ENCODE measurements at places on chromosomes 7 and 10. TPM values are rescaled to one million over a fixed set of nuclear protein-coding genes. Genes with fewer than 3 reads are reported as not detected.
A peak's percentile ranks its signal among the peaks of the same experiment; 100 is the strongest.

BHLHA15 gene
- total RNA-seq: not detected

GPRIN2 gene
- total RNA-seq: not detected

NKX2-3 gene
- not detected for total RNA-seq

SAMD9L gene
- 181 TPM for total RNA-seq

DNA sequence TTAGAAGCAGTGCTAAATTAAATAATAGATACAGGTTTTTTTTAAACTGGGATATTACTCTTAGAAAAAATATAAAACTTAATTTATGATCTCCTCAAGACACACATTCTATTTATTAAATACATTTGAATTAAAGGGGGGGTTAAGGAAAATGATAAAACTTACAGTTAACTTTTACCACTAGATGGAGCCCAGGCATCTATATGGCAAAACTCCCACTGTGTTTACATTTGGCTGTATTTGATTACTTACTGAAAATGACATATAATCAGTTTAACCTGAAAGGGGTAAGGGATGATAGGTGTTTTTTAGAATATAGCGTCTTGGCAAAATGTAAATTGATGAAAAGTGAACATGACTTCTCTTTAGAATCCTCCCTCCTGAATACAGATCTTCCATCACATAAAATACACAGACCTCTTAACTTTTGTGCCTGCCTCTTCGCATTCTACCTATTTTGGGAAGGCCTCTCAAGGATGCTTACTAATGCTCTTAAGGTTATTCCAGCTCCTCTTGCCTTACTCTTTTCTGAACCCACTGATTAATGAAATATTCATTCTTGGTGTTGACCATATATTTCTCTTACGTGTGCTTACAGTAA lies 235.7 kb downstream of the AGMO start:
- H3K4me1 ChIP-seq: no peaks in the 10 kb centered on the region
- no peak overlapping the region for H3K27ac ChIP-seq
- H3K27me3 ChIP-seq: no peaks in the 10 kb centered on the region
- H3K36me3 ChIP-seq: no peaks in the 10 kb centered on the region
- DNase-seq: no peak

GRCh38 chr7:149191851-149192250 lies 3.5 kb upstream of the ZNF282 start:
- H3K4me1 ChIP-seq: peaks cover 22% of the 10 kb centered on the region
- H3K4me3 ChIP-seq: no peak overlapping the region
- no peak for DNase-seq
- H3K27ac ChIP-seq: peak overlapping the region; percentile 3

DNA sequence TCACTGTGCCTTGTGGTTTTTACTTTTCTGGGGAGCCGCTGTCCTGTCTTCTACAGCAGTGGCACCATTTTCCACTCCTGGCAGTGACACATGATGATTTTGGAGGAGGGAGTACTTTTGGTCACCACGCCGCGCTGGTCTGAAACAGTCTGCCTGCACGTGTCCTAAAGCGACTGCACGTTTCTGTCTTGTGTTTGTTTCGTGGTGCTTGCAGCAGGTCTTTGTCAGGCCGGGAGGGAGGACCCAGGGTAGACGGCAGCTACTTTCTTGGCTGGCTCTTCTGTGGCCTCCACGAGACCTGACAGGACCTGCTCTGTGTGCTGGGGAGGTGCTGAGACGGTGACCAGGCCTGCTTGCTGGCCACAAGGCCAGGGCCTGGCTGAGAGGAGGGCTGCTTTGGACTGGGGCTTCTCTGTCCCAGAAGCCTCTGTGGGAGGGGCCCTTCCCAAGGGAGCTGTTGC lies 82.0 kb downstream of the GLRX3 start:
- no peak overlapping the region for H3K4me3 ChIP-seq
- no peaks in the 10 kb centered on the region for H3K36me3 ChIP-seq
- no peaks in the 10 kb centered on the region for H3K4me1 ChIP-seq
- no peak overlapping the region for H3K27ac ChIP-seq
- H3K27me3 ChIP-seq: no peaks in the 10 kb centered on the region

DNA sequence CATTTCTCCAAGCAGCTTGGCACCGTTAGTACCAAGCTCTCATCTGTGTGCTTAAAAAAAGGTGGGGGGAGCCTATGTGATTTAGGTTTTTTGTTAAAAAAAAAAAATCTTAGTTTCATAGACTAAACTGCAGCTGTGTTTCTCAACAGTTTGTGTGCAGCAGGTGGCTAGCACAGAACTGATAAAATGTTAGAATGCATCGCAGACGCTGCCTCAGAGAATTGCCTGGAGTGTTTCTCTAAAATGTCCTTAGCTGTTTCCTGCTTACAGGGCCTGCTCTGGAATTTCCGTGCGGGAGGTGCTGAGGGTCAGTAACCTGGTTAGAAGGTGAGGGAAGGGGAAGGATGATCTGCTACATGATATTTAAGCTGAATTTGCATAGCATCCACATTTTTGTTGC lies 268.9 kb downstream of the PLXDC2 start:
- no peak overlapping the region for H3K27ac ChIP-seq
- H3K4me3 ChIP-seq: no peak overlapping the region
- no peaks in the 10 kb centered on the region for H3K36me3 ChIP-seq
- no peaks in the 10 kb centered on the region for H3K4me1 ChIP-seq
- DNase-seq: no peak

DNA sequence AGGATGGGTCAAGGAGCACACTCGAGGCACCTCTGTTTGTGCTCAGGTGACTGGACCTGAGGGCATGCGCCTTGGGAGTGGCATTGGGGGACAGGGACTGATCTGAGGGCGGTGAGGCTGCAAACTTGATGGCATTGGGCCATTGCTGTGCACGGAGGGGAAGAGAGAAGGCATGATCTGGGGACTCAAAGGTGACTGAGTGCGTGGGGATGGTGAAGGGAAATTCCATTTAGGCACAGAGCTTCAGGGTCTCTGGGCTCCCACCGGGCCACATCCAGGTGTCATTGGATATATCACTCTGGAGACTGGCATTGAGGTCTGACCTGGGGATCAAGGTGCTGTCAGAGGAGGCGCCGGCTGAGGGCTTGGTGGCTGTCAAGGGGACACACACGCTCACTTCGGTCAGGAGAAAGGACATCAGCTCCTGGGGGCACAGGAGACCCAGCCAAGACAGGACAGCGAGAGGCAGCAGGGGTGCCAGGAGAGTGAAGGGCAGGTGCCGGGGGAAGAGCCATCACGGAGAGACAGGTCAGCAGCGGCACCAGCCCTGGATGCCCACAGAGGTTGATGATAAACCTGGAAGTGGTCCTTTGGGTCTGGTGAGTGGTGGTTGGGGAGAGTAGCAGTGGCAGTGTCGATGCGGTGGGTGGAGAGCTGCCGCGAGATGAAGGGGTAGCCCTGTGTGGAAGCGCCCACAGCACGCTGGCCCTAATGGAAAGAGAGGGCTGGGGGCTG lies 5.5 kb downstream of the ADCK2 start:
- H3K27ac ChIP-seq: no peak overlapping the region
- DNase-seq: no peak
- H3K36me3 ChIP-seq: peaks cover 18% of the 10 kb centered on the region
- H3K4me1 ChIP-seq: peaks cover 27% of the 10 kb centered on the region

DNA sequence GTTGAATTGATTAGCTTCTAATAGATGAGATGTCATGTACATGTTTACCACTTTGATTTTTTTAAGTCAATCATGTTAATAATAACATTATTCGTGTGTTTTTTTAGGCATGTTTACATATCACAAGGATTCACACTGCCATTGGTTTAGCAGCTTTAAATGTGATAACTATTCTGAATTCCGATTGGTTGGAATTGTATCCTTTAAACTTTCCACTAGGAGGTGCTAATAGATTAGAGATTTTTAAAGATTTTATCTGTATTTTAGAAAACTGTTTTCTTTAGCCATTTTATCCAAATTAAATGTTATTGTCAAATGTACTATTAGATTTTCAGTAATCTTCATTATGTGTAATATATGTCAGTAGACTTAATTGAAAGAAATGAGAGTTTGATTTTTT lies 83.2 kb downstream of the HECTD2 start:
- no peak overlapping the region for H3K27ac ChIP-seq
- H3K4me3 ChIP-seq: no peak overlapping the region
- H3K4me1 ChIP-seq: no peaks in the 10 kb centered on the region
- DNase-seq: no peak
- H3K36me3 ChIP-seq: no peaks in the 10 kb centered on the region
- H3K27me3 ChIP-seq: no peaks in the 10 kb centered on the region

DNA sequence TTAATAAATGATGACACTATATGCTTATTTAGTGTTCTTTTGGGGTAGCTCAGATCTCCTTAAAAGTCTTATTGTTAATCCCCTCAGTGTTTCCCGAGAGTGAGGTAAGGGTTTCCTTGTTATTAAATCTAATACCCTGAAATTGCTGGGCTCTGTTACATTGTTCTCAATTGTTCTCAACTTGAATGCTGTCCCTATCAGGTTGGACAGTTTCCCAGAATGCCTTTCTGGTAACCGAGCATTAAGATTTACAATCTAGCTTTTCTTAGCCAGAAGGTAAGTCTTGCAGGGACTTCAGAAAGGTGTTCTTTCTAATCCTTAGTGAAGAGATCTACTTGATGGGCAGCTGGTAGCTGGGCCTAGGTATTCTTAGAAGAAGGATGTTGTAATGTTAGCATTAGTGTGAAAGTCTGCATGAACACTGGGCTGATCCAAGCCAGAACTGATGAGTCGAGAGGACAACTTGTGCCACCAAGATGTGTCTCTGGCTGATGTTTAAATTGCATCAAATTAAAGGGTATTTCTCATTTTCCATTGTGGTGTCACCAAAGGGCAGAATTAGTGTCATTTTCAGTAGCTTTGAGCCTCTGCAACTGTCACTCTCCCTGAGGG lies 89.9 kb downstream of the SND1 start:
- peaks cover 24% of the 10 kb centered on the region for H3K36me3 ChIP-seq
- H3K27ac ChIP-seq: no peak overlapping the region

DNA sequence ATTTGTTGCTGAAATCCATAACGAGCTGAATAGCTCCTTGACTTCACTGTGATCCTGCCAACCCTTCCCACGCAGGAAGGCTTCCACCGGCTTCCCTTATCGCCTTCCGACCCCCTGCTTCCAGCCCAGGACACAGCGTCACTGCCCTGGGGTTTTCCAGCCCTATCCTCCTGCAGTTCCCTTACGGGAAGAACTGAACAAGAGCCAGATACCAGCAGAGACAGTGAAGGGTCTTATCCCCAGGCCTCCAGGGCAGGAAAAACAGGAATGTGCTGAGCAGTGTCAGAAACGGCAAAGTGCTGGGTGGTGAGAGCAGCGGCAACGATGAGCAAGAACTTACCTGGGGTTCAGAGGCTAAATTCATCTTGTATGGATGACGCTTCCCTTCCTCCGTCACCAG lies 22.4 kb downstream of the PDLIM1 start:
- H3K36me3 ChIP-seq: peaks cover 1% of the 10 kb centered on the region
- H3K27ac ChIP-seq: no peak overlapping the region
- H3K4me3 ChIP-seq: no peak overlapping the region
- no peaks in the 10 kb centered on the region for H3K4me1 ChIP-seq
- DNase-seq: no peak

DNA sequence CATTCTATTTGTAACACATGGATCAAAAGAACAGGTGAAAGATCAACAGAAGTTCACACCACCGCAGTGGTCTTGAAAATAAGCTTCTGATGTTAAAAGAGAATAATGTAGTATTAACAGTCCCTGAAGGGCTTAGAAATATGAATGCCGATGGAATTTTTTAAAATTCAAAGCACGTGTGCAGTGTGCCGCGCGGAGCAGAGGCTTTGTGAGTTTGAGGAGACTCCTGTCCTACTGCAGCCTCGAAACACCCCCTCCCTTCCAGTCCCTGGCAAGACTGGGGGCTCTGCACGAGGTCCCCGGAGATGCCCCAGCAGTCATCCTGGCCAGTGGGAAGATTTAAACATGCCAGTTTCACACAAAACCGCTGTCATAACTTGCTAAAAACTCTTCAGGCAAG lies 196.6 kb downstream of the DIP2C start:
- no peak overlapping the region for H3K27ac ChIP-seq
- H3K4me1 ChIP-seq: no peaks in the 10 kb centered on the region
- H3K4me3 ChIP-seq: no peak overlapping the region
- no peak for DNase-seq
- peaks cover 17% of the 10 kb centered on the region for H3K27me3 ChIP-seq

DNA sequence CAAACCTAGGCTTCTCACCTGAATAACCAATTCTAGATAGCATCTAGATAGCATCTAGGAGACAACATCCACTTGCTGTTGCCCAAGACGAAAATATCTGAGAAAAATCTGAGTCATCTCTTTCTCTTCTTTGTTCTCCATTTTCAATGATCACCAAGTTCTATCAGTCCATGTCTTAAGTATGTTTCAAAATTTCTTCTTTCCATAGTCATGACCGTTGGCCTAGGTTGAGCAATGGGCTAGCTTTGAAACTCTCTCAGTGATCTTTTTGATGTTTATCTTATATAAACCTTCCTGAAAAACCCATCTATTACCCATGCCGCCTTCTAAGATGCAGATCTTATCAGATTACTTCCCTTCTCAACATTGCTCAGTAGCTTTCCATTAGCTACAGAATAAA lies 23.4 kb upstream of the CASD1 start:
- H3K4me1 ChIP-seq: no peaks in the 10 kb centered on the region
- H3K36me3 ChIP-seq: no peaks in the 10 kb centered on the region
- H3K27ac ChIP-seq: no peak overlapping the region
- no peak for DNase-seq
- no peak overlapping the region for H3K4me3 ChIP-seq

- no peak overlapping the region for H3K27ac ChIP-seq
- no peaks in the 10 kb centered on the region for H3K4me1 ChIP-seq
- no peaks in the 10 kb centered on the region for H3K27me3 ChIP-seq
Observed at GRCh38 chr10:34403512-34403911, 411.6 kb downstream of the PARD3 start.

DNA sequence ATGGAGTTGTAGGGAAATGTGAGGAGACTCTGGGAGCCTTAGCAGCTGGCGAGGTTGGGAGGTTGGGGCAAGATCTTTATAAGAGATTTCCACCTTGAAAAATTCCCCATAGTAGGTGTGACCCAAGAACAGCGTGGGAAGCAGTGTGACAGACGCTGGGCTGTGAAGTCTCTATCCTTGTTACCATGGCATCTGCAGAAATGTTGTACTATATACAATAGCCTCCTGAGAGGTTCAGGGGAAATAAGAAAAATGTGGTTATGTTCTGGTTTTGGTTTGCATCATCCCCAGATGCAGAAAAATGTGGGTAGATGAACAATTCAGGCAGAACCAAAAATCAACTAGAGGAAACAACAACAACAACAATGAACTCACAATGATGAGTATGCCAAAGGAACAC lies 498.6 kb downstream of the SH2D4B start:
- no peaks in the 10 kb centered on the region for H3K36me3 ChIP-seq
- no peak overlapping the region for H3K27ac ChIP-seq
- no peak for DNase-seq
- no peaks in the 10 kb centered on the region for H3K4me1 ChIP-seq
- H3K4me3 ChIP-seq: no peak overlapping the region
- no peaks in the 10 kb centered on the region for H3K27me3 ChIP-seq

- no peaks in the 10 kb centered on the region for H3K36me3 ChIP-seq
- H3K27me3 ChIP-seq: no peaks in the 10 kb centered on the region
- no peak overlapping the region for H3K27ac ChIP-seq
- no peak overlapping the region for H3K4me3 ChIP-seq
- H3K4me1 ChIP-seq: peaks cover 39% of the 10 kb centered on the region
Observed at GRCh38 chr10:79142064-79142491, 73.3 kb downstream of the ZMIZ1 start.

- H3K36me3 ChIP-seq: peaks cover 52% of the 10 kb centered on the region
- no peak overlapping the region for H3K4me3 ChIP-seq
- H3K4me1 ChIP-seq: no peaks in the 10 kb centered on the region
- H3K27ac ChIP-seq: no peak overlapping the region
- no peaks in the 10 kb centered on the region for H3K27me3 ChIP-seq
- no peak for DNase-seq
Observed at GRCh38 chr10:74133923-74134820, 16.5 kb downstream of the AP3M1 start.
